ENCODE measurements at places on chromosomes 3 and 15.

DNA sequence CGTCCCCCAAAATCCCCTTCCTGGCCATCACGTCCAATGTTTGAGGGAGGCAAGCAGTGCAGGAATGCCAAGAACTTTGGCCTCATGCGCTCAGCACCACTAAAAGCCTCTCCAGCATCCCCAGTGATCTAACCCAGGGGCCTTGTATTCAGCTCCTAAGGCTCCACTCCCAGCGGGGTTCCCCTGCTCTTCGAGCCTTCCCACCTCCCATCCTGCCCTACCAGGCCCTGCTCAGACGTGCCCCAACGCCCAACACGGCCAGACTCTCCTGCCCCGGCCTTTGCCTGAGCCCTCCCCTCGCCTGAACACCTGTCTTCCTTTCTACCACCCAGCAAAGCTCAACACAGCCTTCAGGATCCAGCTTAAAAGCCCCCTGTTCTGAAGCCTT lies 30.5 kb downstream of the PLXND1 start:
- DNase-seq: no peak

DNA sequence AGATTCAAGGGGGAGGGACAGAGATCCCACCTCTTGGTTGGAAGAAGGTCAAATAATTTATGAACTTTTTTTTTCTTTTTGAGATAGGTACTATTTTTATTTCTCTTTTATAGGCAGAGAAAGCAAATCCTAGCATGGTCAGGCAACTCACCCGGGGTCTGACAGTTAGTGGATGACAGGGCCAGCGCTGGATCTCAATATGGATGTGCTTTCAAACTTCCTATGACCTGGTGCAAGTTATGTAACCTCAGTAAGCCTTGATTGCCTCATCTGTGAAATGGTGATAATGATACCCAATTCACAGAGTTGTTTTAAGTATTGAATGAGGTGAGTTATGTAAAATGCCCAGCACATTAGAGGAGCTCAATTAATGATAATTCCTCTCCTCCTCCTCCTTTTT lies 86.8 kb upstream of the MEF2A start:
- DNase-seq: no peak

- no peak for DNase-seq
These were observed 1.7 kb downstream of the SLCO3A1 start for GRCh38 chr15:91855241-91855640.

DNA sequence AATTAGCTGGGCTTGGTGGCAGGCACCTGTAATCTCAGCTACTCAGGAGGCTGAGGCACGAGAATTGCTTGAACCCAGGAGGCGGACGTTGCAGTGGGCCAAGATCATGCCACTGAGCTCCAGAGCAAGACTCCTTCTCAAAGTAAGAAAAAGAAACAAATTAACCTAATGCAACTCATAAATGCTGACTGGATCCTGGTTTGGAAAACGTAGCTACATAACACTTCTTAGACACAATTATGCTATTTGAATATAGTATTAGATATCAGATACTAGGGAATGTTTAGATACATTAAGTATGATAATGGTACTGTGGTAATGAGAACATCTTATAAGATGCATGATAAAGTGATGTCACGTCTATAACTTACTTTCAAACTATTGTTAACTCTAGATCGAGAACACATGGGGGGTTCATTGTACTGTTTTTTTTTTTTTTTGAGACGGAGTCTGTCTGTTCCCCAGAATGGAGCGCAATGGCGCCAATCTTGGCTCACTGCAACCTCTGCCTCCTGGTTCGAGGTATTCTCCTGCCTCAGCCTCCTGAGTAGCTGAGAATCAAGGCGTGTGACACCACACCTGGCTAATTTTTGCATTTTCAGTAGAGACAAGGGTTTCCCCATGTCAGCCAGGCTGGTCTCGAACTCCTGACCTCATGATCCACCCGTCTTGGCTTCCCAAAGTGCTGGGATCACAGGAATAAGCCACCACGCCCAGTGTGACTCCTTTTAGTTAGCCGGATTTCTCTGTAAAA lies 5.9 kb upstream of the ISY1 start:
- DNase-seq: no peak

GRCh38 chr3:24523988-24524727 lies 29.5 kb upstream of the THRB start:
- DNase-seq: no peak

DNA sequence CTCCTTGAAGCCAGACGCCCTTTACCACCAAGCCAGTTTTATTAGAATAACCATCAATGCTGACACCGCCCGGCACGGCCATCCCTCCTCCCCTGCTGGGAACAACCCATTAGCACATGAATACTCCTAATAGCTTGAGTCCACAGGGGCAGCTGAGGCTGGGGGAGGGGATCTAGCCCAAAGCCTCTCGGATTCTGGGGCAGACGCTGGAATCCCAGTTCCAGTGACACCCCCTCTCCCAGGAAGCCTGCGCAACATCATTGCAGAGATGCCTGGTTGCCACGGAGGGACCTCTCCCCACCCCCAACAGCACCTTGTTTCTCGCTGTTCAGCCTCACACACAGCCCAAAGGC lies 1.2 kb upstream of the LINGO1 start:
- DNase-seq: no peak

DNA sequence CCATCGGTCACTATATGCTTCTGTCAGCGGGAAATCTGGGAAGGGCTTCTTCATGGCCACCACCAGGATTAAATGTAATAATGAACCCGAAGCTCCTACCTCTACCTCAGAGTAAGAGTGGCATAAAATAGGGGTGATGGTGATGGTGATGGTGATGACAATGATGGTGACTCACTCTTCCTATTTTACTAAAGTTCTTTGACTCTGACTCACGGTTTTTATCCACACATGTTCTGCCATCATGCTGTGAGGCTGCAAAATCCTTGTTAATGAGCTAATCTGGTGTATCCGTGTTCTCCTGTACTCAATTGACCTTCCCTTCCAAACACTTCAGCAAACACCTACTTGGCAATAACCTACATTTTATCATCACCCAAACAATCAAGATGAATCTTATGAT lies 18.3 kb upstream of the FOXP1 start:
- no peak for DNase-seq

- no peak for DNase-seq
These were observed 21.2 kb upstream of the MTMR14 start for GRCh38 chr3:9627901-9628633.

- no peak for DNase-seq
These were observed 36.4 kb downstream of the SV2B start for GRCh38 chr15:91136386-91136923.

GRCh38 chr3:113514265-113514769 lies 639 bp downstream of the SPICE1 start:
- no peak for DNase-seq

GRCh38 chr3:48798998-48799397 lies 48.7 kb downstream of the PRKAR2A start:
- DNase-seq: peak; percentile 47

- peak; percentile 17 for DNase-seq
These were observed 8.8 kb downstream of the RASGRP1 start for GRCh38 chr15:38555686-38556334.

DNA sequence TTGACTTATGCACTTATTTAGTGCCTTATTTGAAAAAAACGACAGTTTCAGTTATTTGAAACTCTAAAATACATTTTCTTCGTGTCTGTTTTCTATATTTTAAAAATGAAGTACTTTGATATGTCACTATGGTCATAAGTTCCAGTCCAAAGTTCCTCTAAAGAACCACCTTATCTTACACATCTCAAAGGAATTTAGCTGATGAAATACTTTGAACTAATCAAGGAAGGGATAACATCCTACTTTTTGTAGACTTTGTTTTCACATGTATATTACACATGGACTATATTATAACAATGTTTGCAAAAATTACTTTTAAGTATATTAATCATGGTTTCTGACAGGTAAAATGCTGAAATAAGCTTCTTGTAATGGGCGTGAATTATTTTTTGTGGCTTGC lies 265.8 kb upstream of the ZNF717 start:
- no peak for DNase-seq

GRCh38 chr3:114400371-114400770 lies 106.5 kb downstream of the TIGIT start:
- DNase-seq: no peak

DNA sequence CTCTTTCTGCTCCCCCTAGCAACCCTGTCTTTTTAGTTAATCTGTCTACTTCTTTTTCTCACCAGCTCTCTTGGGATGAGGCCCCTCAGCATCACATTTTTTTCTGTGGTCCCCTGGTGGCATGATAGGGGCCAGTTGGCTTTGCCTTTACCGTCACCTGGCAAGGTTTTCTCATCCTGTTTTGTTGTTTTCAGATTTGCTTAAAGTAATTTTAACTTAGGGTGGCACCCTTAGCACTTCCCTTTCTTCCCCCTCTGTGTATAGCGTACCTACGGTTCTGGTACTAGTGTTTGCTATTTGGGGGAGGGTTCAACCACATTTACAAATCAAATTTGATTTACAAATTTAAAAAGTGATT lies 35.6 kb downstream of the PDCD6IP start:
- no peak for DNase-seq

DNA sequence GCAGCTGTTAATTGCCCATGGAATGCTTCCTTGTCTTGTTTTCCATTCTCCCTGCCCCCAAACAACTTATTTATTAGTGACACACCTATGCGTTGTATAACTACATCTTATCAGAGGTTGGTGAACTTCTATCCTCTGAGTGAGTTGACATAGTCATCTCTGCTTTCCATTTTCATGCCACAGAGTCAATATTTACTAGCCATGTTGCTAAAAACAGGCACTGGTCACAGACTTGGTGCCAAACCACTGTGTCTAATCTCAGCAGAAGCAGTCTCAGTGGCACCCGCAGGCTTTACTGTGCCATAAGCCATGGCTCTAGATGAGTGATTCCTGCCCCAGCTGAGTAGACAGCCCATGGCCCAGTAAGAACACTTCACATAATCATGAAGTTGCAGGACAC lies 26.5 kb downstream of the DAPK2 start:
- no peak for DNase-seq

DNA sequence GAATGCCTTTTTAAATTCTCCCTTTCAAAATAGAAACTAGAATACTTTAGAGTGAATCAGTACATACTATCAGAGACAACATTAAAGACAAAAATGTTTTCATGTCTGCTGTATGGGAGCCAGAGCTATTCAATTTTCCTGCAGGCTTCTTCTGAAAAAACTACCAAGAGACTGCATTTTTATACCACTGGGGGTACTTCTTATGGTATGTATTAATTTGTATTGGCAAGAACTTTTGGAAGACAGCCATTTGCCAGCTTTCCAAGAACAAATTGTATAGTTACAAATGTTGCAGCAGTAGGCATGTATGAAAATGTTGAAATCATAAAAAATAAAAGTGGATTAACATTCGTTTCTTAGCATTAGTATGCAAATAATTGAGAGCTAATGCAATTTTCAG lies 1010.0 kb upstream of the CADM2 start:
- no peak for DNase-seq

GRCh38 chr3:196754091-196754981 lies 14.7 kb downstream of the PAK2 start:
- no peak for DNase-seq

GRCh38 chr3:10941972-10942371 lies 50.6 kb upstream of the SLC6A1 start:
- DNase-seq: no peak

DNA sequence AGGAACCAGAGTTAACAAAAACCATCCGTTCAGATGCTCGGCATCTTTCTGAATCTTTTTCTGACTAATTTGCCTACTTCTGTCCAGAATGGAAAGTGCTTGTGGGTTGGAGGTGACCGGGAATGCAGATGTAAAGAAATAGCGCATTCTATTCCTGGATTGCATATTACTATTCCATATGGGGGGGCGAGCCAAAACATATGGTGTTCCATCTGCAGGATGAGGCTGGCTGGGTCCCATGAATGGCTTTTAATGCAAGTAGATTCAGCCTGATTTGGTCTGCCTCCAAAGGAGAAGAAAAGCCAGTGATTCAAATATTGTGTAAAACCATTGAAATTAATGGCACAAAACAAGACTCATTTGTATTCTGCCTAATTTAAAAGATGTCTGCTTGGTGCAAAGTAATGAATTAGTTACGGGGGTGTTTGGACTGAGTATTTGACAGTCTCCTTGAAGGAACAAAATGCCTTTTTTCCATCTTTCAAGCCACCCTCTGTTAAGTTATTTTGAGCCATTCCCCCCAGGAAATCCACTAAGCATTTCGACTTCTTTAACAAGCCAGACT lies 99.0 kb downstream of the ST8SIA2 start:
- DNase-seq: no peak

DNA sequence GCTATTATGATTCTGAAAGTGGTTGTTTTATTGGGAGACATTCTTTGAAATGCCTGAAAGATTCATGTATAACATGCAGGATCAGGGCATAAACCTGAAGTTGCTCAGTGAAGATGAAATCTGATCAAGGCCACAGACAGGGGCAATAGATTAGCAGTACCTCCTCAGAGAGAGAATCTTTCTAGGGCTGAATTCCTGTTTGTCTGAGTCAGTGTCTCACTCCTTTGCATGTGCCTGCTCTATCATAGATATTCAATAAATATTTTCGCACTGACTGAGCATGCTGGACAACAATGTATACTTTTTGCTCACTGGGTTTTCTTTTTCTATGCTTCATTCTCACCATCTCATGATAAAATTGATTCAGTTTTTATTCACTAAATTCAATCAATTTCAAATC lies 49.8 kb upstream of the PFN2 start:
- peak; percentile 24 for DNase-seq

DNA sequence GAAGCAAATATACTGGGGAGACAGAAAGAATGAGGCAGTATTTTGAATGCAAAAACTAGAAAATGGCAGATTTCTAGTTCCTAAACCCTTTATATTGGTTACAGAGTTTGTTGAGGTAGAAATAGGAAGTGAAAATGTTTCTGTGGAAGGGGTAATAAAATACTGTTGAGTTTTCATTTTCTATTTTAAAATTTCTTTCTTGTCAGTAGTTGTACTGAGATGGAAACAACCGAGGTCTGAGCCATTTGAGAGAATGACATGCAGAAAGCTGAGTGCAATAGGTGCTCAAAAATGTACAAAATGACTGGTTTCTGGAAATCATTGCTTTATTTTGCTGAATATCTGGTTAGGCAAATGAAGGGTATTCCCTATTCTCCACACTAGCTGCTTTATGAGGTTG lies 361.4 kb downstream of the CHL1 start:
- DNase-seq: no peak

DNA sequence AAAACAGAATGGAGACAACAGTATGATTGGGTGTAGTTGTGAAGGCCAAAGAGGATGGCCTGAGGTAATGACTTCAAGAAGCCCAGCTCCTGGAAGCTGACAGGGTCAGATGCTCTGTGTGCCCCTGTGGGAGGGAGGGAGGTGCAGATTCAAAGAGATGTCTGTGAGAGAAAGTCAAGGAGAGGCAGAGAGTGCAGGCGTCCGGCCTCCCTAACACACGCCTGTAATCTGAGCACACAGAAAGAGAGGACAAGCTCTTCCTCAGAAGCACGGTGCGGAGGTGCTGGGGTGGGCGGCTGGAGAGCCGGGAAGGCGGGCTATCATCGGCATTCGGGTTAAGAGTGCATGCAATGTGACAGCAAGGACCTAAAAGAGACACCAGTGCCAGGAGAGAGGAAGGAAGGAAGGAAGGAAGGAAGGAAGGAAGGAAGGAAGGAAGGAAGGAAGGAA lies 238.2 kb upstream of the HES1 start:
- no peak for DNase-seq

GRCh38 chr15:101012326-101013200 lies 93.4 kb downstream of the LRRK1 start:
- DNase-seq: no peak

- no peak for DNase-seq
These were observed 116.8 kb downstream of the AKAP13 start for GRCh38 chr15:85497172-85497569.

GRCh38 chr3:168336276-168336675 lies 240.6 kb upstream of the GOLIM4 start:
- DNase-seq: peak; percentile 42

- DNase-seq: no peak
These were observed 12.5 kb downstream of the DOCK3 start for GRCh38 chr3:50687127-50687751.

All from fibroblast of pulmonary artery (primary cell).